ENCODE measurements at places on chromosomes 16 and 17.

GRCh38 chr17:19426631-19427030 is 15.6 kb downstream of the RNF112 start:
- no peak for DNase-seq

GRCh38 chr17:900336-900934 is 79.1 kb downstream of the NXN start:
- no peak for DNase-seq

GRCh38 chr16:49578435-49579024 is 204.9 kb downstream of the C16orf78 start:
- no peak for DNase-seq

- DNase-seq, result no peak
These were observed 28.6 kb downstream of the WDR45B start for GRCh38 chr17:82619641-82620040.

DNA sequence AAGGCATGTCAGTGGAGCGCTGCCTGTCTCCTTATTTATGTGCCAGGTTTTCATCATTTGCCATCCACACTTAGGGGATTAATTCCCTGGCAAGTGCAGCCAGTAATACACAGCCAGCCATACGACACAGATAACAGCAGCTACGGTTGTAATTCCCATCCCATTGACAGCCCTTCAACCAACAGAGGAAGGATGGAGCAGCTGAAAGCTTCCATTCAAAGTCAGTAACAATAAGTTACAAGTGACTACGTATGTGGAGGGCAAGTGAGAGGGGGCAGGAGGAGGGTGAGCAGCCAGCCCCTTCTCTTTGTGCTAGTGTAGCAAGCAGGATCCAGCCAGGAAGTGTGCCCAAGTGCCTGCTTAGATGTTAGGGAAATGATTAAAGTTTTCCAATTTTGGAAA is 53.8 kb upstream of the LYRM9 start:
- no peak for DNase-seq
